ENCODE measurements at places on chromosomes 4 and X.
A peak's percentile ranks its signal among the peaks of the same experiment; 100 is the strongest.

DNA sequence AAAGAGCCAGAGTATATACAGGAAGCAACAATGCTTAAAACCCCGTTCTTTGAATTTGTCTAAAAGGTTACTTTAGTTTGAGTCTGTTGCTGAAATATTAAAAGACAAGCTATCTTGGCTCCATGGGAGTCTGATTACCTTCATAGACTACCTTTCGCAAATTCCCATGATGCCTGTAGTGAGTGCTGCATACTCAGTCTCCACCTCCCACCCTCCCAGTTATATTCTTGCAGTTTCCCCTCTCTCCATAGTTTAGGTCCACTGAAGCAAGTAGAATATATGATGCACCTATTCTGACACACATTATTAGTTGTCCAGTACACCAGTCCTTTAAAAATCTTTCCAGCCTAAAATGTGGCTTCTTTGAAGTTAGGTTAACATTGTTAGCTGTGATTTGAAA is 2.4 kb downstream of the CNKSR2 start:
- DNase-seq: no peak

DNA sequence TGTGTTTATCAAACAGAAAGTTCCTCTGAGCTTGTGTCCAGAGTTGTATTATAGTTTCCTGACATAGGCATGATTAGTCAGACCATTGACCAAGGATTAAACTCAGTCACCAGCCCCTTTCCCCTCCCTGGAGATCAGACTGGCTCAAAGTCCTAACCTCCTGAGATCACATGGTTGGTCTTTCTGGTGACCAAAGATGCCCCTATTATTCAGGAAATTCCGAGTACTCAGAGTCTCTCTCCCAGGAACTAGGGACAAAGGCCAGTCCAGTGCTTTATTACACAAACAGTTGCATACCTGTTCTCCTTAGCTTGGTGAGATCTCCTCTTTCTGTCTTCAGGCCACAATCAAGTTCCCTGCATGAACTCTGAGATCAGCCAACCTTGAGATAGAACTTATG is 14.5 kb upstream of the ENPP6 start:
- DNase-seq: no peak

GRCh38 chr4:98998551-98998950 is 3.0 kb downstream of the METAP1 start:
- DNase-seq: no peak

- DNase-seq: peak; percentile 48
Observed at GRCh38 chrX:120781403-120781802, 94.3 kb downstream of the CT47B1 start.

DNA sequence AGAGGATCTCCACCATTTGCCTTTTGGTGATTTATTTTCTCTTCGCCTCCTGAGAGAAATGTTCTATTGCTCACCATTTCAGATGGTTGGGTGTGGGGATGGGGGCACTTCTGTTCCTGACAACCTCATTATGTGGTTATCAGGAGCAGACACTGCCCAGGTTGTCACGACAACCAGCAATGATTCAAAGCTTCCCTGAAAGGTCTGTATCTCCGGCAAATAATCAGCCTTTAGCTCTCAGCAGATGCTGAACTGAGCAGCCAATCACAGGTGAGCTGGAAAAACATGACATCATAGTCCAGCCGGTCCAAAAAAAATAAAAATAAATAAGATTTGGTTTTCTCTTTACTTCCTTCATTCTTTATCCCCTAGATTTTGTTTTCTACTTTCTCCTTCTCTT is 5.5 kb upstream of the PAK3 start:
- DNase-seq: no peak

Data from AG10803 (cell line).